Stimulated activated CD4-positive, alpha-beta T cell treated with anti-CD3 and anti-CD28 coated beads, Interleukin-12 subunit alpha, Interleukin-12 subunit beta, amount 100 ng/mL, for 24 hours (primary cell): ENCODE measurements at places on chromosomes 5 and 9.

DNA sequence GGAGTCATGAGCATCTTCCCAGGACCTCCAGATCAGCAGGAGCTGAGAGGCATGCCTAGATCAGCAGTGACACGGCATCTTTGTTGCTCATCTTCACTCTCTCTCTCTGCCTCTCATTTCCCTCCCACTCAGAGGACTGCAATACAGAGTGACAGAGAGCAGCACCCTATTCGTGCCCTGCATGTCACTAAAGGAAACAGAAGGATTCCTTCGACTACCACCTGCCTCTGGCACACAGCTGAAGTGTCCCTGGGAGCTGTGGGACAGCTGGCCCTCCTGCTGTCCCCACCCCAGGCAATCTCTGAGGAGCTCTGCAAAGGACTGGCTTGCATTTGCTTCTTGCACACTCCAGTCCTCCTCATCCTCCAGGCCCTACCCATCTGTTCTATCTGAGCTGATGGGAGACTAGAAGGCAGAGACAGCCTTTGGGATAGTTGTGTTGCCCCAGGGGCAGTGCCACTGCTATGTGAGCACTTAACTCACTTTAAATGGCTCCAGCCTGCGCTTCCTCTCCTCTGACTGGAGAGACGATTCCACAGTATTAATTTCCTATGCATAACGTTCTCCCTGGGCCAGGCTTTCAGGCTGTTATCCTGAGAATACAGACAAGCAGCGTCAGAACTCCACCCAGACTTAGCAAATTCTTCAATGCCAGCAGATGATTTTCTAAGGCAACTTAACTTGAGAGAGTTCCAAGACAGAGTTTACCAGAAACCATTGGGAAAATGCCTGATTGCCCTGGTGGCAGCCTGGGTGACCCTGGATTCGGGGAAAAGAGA, 167.6 kb upstream of the MAP1B start:
- DNase-seq = no peak

- DNase-seq = no peak
These were observed 126.0 kb downstream of the AGTPBP1 start for GRCh38 chr9:85615792-85616191.

- DNase-seq = no peak
These were observed 735.2 kb downstream of the TLR4 start for GRCh38 chr9:118439441-118439840.

DNA sequence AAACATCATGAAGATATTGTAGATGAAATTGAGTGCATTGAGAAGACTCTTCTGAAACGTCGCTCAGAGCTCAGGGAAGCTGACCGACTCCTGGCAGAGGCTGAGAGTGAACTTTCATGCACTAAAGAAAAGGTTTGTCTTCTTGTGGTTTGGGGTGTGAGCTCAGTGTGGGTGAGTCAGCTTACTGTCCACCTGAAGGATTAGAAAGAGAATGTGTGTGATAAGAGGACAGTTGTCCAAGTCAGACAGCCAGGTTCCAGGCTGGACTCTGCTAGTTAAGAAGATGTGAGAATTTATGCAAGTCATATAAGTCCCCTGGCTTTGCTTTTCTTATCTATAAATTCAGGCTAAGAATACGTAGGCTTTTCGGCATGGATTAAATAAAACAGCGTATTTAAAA, 46.9 kb downstream of the RAB14 start:
- no peak for DNase-seq

GRCh38 chr9:119487118-119487827, 118.0 kb upstream of the BRINP1 start:
- DNase-seq = no peak

GRCh38 chr5:118923295-118924005, 64.9 kb downstream of the DTWD2 start:
- no peak for DNase-seq

GRCh38 chr5:88664645-88665044, 218.3 kb downstream of the MEF2C start:
- no peak for DNase-seq

DNA sequence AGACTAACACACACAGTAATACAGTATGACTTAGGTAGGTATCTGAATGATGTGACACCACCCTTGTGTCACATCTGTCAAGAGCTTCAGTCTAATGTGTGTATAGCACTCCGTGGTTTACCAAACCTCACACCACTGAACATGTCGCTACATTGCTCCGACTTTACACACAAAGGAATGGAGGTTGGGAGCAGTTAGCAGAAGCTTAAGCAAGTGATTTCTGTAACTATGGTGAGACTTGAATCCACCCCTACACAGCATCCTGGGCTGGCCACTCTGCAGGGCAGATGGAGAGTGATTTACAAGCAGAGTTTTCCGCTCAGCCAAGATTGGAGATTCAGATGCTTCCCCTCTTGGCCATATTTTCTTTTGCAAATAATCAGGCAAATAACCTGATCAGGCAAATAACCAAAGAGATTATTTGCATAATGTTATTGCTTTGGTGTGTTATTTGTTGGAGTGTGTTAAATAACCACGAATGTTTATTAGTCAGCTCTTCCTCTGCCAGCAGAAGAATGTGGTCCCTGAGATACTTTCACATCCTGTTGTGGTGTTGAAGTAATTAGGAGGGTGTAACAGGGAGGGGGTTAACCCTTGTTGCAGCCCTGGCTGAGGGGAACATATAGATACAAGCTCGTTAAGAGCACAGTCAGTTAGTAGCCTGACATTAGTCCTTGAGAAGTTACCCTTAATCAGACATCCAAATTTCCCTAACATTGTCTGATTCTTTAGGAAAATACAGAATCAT, 92.8 kb downstream of the SNX18 start:
- no peak for DNase-seq

GRCh38 chr9:28396058-28396457, 822.8 kb upstream of the C9orf72 start:
- no peak for DNase-seq

DNA sequence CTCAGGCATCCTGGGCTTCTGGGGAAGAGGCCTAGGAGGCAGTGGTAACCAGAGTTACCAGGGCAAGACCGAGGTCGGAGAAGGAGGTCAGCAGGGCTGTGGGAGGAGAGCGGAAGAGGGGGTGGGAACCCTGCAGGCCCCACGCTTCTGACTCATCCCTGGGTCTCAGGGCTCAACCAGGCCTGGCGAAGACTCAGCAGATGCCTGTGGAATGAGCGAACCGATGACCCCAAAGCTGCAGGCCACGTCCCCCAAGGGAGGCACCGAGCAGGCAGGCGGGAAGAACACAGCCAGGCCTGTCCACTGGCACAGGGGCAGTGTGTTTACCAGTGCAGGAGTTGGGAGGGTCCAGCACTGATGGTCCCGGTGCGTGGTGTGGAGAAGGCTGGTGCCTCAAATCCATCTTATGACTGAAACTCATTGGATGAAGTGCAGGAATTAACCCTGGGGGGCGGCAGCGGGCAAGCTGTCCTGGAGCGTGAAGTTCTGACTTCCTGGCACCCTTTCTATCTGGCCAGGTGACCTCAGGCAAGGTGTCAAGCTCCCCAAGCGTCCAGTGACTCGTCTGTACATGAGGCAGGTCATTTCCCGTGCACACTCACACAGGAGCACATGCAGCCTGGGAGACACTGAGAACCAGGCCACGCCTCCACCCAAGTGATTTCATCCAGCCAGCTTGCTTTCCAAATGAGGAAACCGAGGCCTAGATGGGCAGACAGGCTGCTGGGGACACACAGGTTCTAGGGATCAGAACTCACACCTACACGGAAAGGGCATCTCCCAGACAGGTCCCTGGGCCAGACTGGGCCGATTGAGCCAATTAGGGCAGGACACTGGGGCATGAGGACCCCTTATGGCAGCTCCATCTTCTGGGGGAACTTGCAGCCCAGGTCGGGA, 69.1 kb downstream of the ADAMTS2 start:
- DNase-seq = no peak

- DNase-seq = peak; percentile 34
These were observed 1.7 kb downstream of the ADAMTS16 start for GRCh38 chr5:5141625-5142525.

- no peak for DNase-seq
These were observed 247.2 kb downstream of the KIF4B start for GRCh38 chr5:155260798-155261197.

DNA sequence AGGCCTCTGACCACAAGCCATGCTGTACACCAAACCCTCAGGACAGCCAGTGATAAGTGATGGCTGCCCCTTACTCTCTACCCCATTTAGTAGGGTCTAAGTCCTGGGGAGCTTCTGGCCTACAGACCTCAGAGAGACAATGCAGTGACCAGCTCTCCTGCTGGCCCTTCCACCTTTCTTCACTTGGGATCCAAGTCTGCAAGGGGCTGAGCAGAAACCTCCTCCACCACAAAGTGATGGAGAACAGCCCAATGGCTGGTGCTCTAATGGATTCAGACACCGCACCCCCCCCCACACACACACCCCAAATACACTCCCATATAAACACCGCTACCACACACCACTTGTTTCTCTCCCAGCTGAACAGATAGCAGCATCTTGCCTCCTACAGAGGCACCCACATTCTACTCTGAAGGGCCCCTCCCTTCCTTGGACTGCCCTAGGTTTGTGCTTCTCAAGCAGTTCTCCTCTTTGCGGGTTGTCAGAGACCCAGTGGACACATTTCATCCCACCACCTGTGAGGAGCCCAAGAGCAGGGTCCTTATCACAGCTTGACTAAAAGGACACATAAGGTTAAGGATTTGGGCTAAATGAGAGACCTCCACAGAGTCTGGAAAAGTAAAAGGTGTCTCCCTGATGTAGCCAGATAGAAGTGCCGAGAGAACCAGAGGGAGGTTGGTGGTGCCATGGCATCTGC, 1.3 kb upstream of the PDLIM4 start:
- no peak for DNase-seq

GRCh38 chr5:132546108-132546507, 2.8 kb upstream of the IL5 start:
- DNase-seq = peak; percentile 58

- DNase-seq = no peak
These were observed 1.8 kb upstream of the TRIM41 start for GRCh38 chr5:181221105-181221791.

DNA sequence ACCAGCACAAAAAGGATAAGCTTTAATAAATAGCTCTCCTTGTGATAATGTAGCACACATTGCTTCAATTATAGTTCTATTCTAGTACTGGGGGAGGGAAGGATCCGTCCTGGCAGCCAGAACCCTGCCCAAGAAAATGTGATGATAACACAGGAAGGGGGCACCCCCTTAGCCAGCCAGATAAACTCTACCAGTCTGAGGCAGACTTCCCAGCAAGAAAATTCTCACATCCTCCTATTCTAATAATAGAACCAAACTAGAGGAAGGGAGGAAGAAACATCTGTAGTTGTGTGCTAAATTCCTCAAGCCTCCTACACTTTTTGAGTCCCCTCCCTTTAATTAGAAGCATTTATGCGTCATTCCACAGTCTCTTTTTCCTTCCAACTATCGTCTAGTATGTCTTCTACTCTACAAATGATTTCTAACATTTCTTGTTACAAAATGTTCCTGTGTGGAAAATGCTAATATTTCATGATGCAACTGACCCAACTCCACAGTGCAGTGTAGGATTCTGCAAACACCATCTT, 261.0 kb downstream of the SEMA5A start:
- DNase-seq = no peak

DNA sequence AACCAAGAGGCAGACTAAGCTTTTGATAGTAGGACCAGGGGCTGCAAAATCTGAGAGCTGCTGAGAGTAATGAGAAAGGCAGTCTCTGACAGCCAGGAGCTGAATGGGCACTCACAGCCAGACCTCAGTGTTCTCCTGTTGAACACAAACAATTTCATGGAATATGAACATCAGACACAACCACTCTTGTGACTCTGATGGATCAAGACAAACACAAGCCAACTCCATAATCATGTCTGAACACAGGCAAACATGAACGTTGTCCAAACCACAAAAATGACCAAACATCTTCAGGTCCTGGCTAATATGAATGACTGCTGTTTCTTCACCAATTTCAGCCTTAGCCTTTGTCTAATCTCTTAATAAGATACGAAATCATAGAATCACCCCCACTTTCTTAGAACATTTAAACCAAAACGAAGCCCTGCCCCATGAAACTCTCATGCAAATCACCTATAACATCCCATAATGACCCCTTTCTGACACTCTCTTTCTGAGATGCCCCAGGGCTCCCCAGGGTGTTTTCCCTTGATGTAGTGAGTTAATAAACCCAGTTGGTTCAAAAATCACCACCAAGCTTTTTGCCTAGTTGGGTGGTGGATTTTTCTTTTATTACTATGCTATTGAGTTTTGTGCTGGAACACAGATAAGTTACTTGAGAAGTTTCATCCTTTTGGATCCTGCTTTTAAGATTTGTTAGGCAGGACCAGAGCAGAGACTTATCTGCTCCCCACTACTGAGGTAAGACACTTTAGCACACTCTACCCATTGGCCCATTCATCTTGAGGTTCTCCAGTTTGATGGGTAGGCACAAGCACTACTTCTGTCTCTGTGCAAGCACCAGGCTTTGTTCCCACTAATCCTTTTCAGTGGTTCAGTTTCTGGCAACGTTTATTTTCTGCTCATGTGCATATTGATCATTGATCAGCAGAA, 5.9 kb upstream of the ERAP2 start:
- no peak for DNase-seq

GRCh38 chr5:95712347-95712958, 18.7 kb upstream of the RHOBTB3 start:
- DNase-seq = peak; percentile 25

- DNase-seq = no peak
These were observed 65.9 kb downstream of the NSG2 start for GRCh38 chr5:174111287-174111973.

DNA sequence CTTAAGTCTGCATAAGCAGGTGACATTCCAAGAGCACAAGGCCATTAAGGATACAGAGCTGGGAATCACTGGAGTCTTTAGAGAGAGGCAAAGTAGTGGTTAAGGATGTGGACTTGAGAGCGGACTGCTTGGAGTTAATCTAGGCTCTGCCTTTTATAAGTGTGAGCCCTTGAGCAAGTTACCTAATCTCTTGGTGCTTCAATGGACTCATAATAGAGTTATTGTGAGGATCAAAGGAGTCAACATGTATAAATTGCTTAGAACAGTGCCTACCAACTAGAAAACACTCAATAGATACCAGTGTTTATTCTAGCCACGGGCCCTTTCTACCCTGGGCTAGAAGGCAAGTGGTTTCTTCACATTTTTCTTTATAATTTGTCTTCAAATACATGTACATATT, 819.4 kb downstream of the NR2F1-AS1 start:
- DNase-seq = no peak

DNA sequence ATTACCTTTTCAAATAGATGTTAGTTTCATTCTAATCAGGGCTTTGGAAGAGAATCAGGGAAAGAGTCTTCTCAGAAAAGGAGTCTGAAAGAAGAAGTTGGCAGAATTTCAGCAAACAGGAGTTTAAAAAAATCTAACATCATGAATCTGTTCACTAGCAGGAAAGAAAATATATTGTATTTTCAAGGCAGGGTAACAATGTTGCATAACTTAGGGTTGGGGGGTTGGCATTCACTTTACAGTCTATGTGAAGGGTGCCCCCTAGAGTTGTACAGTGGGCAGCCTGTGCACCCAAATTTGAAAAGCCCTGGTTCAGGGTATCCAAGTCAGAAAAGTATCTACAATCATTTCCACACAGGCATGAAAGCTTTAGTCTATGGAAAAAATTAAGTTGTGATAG, 348.4 kb upstream of the SLC30A5 start:
- no peak for DNase-seq

GRCh38 chr9:73741316-73741715, 589.7 kb downstream of the ANXA1 start:
- no peak for DNase-seq
